Peyer's patch (tissue), 4 donors: ENCODE measurements at places on chromosomes 4 and X.

- DNase-seq = no peak
These were observed 650.8 kb downstream of the PCDH7 start for GRCh38 chr4:31370866-31371465.

DNA sequence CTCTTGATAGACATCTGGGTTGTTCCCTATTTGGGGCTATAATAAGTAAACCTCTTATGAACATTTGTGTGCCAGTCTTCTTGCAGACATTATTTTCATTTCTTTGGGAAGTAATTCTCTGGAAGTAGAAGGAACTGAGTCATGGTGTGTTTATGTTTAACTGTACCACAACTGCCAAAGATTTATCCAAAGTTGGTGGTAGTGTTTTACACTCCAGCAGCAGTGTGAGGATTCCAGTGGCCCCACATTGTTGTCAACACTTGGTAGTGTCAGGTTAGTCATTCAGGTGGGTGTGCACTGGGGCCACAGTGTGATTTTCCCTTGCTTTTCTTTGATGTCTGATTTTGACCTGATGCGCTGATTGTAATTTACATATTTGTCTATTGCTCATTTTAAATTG, 5.0 kb upstream of the UVSSA start:
- no peak for DNase-seq

DNA sequence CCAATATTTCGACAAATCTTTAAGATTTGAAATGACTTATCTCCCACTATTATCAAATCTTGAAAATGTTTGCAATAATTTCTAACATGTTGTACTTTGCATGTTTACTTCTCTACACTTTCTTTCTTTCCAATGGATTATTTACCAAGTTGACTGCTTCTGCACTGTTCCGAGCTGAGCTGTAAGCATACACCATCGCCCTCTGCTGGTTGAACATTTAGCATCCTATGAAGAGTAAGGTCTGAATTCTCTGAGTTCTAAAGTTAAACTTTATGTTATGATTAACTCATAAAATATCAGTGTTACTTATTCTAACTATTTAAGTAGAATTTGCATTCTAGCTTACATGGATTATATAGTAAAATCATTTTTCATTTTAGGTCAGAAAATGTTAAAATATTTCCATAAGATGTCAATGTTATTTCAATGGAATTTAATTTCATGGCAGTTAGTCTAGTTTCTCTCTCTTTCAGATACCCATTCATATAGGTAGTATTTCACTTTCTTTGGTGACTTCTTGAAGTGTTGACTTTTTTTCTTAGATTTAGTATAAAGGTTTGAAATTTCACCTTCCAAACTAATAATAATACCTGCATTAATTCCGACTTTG, 137.4 kb downstream of the DKK2 start:
- DNase-seq = no peak

DNA sequence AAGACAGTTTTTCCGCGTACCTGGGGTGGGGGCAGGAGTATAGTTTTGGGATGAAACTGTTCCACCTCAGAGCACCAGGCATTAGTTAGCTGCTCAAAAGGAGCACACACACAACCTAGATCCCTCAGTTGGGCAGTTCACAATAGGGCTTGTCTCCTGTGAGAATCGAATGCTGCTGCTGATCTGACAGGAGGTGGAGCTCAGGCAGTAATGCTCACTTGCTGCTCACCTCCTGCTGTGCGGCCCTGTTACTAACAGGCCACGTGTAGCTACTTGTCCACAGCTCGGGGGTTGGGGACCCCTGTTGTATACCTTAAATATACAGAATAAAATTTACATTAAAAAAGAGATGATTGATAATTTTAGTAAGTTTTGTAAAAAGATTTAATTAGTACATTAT, 191.5 kb downstream of the SLC7A11 start:
- DNase-seq = no peak

DNA sequence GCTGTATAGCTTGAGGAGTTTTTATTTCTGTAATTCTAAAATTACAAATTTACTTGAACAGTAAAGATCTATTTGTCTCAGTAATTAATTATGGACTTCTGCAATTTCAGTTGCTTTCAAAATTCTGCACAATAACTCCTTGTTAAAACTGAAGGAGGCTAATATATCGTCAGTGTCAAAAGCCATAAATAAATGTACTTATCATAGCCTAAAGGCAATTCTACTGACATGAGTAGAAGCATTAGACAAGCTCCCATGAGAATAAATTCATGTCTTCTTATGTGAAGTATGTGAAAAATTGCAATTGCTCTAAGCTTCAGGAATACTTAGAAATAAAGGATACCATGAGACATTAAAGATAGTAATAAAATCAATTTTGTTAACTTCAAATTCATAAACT, 381.2 kb upstream of the PCDH10 start:
- DNase-seq = no peak

GRCh38 chr4:19961091-19961490, 290.6 kb upstream of the SLIT2 start:
- no peak for DNase-seq

DNA sequence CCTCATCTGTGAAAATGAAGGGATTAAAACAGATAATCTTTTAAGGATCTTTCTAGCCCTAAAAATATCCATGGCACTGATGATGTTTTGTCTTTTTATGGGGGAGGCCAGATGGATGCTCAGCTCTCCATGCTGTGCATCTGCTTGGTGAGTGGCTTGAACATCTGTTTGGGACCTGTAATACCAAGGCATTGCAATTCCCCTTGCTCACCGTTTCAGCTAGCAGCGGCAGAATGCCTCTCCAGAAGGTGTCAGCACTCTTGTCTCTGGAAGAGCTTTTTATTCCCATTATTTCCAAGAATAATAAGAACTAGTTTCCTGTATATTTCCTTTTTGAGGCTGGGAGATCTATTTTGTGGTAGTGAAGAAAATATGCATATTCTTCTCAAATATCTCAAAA, 151.9 kb upstream of the ANK2 start:
- no peak for DNase-seq

DNA sequence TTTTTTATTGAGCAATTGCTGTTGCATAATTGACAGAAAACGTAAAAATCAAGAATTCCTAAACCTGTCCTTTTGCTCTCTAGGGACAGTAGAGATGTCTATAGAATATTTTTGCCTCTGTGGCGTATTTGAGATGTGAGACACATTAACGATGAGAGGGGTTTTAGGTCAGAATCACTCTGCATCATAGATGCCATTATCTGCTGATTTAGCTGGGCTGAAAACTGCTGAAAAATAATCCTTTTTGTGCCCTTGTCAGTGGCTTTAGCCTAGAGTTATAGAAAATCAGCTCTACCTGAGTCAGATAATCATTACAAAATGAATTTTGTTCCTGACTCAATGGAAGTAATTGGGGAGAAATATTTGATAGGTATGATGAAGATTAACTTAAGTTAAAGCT, 767.8 kb upstream of the TENM3 start:
- no peak for DNase-seq

DNA sequence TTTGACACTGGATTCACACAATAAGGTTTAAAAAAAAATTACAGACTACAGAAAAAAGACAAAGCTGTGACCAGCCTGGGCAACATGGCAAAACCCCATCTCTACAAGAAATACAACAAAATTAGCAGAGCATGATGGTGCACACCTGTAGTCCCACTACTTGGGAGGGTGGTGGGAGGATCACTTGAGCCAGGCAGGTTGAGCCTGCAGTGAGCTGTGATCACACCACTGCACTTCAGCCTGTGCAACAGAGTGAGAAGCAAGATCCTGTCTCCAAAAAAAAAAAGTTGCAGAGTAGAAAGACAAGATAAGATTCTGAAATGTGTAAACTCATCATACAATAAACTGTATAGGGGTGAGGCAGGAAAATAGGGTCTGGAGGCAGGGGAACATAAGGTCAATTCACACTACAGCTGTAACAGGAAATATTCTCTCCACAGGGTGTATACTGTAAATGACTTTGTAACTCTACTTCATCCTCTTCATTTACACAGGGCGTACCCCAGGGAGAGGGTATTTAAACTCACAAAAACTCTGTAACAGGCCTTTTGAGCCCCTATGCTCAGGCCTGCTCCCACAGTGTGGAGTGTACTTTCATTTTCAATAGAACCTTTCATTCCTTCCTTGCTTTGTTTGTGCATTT, 112.6 kb upstream of the MAPK10 start:
- no peak for DNase-seq

DNA sequence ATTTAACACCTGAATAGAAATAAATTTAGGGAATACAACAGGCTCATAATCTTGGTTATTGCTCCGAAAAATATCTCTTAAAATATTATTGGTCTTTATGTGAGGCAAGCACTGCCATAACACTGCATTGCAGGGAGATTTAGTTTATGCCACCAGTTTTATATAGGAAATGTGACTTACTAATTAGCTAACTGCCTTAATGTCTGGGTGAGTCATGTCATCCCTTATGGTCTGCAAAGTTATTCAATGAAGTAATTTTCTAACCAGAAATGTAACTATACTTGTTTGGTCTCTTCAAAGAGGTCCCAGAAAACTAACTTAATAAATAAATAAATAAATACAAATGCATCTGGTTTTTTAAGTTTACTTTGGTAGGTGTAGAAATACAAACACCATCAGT, 597.2 kb downstream of the GALNTL6 start:
- no peak for DNase-seq
